ENCODE measurements at places on chromosomes 1 and 21.

DNA sequence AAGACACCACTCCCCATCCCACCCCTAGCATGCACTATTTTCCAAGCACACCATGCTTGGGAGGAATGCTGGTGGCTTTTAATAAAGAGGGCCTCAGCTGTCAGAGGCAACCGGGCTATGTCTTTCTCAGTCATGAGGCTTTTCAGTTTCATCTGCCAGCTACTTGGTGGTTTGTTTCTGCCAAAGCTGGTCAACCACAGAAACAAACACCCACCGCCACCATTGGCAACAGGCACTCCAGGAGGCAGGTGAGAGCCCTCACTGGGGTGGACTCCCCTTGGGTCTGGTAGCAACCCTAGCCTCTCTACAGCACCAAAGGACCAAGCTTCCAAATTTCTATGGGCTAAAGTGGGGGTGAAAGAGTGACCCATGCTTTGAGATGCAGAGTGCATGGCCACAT is 54.3 kb upstream of the CD1D start:
- no peak for DNase-seq

GRCh38 chr1:153231785-153232184 is 14.4 kb downstream of the PRR9 start:
- DNase-seq: no peak

- DNase-seq: no peak
These were observed 4.5 kb downstream of the CNR2 start for GRCh38 chr1:23908453-23909341.

GRCh38 chr1:110727246-110727645 is 52.5 kb upstream of the KCNA3 start:
- no peak for DNase-seq

DNA sequence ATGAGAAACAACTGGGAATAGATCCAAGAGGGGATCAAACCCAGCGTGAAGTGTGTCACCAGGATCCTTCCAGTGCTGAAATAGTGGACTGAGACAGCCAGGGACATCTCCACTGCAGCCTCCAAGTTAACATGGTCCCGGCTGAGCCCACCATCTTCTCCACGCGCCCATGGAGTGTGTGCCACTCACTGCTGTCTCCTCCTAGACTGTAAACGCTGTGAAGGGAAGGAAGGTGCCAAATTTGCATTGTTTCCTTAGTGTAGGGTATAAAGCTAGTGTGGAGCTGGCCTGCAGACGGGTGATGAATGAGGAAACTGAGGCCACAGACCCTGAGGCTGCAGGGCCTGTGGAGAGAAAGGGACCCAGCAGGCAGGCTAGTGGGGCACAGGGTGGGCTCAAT is 183.6 kb downstream of the FOXD2 start:
- DNase-seq: no peak

DNA sequence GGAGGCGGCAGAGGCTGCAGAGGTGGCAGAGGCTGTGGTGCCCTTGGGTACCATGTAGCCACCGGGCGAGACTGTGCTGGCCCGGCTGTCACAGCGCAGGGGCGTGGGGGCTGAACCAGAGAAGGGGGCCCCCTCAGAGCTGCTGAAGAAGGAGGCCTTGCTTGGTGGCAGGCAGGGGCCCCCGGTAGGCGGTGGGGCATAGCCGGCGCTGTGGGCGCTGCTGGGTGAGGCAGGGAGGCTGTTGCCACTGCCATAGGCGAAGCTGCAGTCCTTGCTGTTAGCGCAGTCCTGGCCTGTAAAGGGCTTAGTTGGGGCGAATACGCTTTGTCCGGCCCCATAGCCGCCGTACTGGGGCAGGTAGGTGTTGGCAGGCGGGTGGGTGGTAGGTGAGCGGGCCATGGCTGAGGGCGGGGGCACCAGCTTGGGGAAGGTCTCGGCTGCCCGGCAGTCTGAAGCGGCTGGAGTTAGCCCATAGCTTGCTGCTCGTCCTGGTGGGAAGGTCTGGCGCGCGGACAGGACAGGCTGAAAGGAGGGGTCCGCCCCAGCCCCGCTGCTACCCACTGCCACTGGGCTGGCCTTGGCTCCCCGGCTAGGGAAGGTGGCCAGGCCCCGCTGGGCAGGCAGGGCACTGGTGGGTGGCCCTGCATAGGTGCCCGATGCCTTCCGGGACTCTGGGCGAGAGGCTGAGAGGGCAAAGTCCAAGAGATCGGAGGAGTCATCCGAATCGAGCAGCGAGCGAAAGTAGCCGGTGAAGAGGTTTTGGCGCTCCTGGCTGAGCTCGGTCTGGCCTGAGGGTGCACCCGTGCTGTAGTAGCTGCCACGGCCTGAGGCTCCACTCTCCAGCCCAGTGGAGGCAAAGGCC is 54.9 kb downstream of the AHDC1 start:
- no peak for DNase-seq

- DNase-seq: no peak
These were observed 32.5 kb downstream of the PTP4A2 start for GRCh38 chr1:31905681-31906080.

- no peak for DNase-seq
These were observed 104.8 kb upstream of the DPT start for GRCh38 chr1:168833801-168834224.

DNA sequence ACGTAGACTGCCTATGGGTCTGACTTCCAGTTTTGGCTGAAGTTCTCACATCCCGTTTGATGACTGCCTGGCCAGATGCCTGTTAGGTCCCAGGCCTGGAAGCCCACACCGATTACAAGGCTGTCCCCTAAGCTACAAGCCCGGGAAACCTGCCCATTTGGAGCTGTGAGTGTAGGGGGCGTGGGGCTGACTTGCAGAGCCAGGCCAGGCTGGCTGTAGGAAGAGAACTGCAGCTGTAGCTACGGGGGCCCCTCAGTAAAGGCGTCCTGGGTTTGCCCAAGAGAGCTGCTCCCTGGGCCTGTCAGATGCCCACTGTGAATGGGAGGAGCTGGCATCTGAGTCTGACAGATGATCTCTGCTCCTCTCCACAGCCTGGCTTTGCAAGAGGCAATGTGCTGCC is 199.7 kb downstream of the CAMTA1 start:
- no peak for DNase-seq

GRCh38 chr1:240737766-240738265 is 125.9 kb upstream of the GREM2 start:
- no peak for DNase-seq

GRCh38 chr1:215717677-215718426 is 150.7 kb downstream of the KCTD3 start:
- DNase-seq: no peak

GRCh38 chr1:117842408-117843170 is 86.8 kb downstream of the GDAP2 start:
- no peak for DNase-seq

DNA sequence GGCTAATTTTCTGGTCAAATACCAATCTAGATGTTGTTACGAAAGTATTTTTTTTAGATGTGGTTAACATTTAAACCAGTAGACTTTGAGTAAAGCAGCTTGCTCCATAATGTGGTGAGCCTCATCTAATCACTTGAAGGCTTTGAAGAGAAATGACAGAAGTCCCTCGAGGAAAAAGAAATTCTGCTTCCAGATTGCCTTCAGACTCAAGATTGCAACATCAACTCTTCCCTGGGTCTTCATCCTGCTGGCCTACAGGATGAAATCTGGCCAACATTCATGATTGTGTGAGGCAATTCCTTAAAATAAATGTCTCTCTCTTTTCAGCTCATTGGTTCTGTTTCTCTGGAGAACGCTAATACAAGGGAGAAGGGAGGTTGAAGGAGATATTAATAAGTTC is 32.5 kb upstream of the SSX2IP start:
- DNase-seq: no peak

GRCh38 chr1:36366091-36366661 is 19.5 kb downstream of the STK40 start:
- peak; percentile 64 for DNase-seq

DNA sequence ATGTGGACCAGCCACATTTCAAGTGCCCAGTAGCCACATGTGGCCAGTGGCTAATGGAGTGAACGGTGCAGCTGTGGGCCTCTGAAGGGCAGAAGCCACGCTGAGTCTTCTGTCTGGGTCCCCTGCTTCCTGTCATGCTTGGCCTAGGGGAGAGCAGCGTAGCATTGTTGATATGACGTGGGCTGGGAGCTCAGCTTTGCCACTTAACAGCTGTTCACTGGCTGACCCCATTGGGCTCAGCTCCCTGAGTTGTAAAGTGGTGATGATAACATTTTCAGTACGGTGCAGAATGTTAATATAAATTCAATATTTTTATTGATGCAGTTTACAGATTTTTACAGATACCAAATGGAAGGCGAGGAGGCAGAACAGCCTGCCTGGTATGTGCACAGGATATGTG is 4.5 kb downstream of the PODN start:
- no peak for DNase-seq

DNA sequence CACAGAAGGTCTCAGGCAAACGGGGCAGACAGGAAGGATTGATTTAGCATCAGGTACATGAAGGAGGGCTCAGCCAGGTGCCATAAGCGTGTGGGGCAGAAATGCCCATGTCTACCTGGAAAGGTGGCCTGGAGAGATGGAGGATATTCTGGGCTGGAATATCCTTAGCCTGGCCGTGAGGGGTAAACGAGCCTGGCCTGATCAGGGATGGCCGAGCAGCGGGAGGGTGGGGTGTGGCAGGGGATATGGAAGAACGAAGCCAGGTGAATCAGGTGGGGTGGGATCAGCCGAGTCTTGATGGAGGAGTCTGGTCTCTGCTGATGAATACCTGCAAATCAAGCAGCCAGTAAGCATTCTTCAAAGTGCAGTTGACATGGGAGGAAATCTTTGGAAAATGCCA is 35.5 kb upstream of the TTC22 start:
- no peak for DNase-seq

GRCh38 chr1:64917907-64918306 is 48.4 kb downstream of the JAK1 start:
- no peak for DNase-seq

DNA sequence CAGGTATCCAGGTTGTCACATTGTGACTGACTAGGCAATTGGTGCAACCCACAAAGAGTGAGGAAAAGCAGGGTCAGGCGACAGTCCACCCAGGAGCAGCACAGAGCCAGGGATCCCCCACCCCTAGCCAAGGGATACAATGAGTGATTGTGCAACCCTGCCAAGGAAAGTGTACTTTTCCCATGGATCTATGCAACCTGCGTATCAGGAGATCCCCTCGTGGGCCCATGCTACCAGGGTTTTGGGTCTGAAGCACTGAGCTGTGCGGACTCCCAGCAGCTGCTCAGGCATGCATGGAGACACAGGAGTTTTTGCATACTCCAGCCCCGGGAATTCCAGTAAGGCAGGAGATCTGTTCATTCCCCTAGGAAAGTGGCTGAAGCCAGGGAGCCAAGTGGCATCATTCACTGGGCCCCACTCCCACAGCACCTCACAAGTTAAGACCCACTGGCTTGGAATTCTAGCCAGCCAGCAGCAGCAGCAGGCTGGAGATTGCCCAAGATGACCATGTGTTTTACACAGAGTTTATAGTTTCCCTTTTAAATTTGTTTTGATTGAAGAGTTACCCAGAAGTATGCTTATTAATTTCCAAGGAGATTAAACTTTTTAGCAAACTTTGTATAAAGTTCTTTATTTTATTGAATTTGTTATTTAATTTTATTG is 136.0 kb downstream of the LTN1 start:
- no peak for DNase-seq

DNA sequence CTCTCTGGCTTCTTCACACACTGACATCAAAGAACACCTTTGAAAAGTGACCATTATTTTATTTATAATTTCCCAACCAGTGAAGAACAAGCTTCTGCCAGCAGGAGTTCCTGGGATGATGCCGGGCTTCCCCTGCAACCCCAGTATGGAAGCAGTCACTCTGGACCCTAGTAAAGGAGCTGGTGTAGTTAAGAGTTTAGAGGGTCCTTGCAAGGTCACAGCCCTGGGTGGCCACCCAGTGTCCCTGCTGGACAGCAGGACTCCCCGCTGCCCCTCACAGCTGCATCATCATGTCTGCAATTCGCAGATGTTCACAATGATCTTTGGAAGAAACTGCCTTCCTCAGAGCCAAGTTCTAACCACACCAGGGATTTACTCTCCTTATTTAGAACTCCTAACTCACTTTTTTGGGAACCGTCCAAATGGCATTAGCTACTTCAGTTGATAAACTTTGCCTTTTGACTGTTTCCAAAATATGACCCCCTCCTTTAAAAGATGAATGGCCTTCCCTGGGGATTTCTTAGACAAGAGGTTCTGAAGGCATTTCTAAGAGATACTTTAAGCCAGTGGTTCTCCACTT is 90.6 kb downstream of the HIVEP3 start:
- DNase-seq: no peak

DNA sequence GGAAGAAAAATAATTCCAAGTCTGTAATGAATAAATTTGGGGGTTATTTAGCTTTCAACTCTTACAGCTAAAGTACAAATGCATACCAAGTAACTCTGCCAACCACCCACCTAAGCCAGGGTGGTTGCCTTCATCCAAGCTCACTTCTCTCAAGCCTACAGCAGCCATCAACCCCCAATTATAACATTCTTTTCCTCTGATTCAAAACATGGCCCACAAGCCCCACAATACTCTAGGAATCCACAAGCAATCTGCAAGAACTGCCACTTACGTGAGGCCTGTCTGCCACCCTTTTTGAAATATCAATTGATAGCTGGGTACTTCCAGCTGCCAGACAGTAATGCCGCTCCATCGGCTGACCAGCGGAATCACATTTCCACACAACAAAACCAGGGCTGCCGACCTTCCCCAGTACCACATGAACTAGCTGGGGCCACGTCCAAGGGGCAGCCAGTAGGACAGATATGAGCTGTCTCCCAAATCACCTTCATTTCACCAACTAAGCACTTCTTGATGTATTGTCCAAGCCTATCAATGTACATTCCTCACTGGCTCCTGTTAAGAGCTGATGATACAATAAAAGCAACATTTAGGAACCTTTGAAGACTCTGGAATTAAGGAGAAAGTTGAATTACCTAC is 3.2 kb downstream of the LBR start:
- DNase-seq: no peak

- no peak for DNase-seq
These were observed 36.7 kb downstream of the RHBG start for GRCh38 chr1:156405670-156406069.

DNA sequence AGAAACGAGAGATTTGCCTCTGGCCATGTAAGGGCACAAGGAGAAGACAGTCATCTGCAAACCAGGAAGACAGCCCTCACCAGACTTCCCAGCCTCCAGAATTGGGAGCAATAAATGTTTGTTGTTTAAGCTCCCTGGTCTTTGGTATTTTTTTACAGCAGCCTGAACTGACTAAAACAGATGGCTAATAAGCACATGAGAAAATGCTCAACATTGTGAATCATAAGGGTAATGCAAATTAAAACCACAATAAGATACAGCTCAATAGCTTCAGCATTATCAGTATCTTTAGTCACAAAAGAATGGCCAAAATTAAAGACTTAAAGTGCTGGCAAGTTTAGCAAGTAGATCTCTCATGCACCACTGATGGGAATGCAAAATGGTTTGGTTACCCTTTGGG is 11.7 kb downstream of the UBE2G2 start:
- no peak for DNase-seq

- DNase-seq: no peak
These were observed 31.1 kb downstream of the WNT9A start for GRCh38 chr1:227916655-227917054.

DNA sequence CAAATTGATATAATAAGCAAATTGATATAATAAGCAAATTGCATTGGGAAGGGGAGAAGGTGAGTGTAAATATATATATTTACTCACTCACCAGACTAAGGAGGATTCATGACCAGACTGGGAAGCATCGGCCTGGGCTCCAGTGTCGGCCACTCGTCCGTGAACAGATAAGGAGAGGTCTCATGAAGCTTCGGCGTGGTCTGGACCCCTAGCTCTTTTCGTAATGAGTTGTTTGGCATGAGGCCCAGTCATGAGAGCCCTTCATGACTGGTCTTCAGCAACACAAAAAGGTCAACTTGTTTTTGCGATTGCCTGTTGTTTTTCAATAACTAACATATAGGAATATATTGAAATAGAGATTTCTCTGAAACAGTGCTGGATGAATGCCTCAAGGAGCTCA is 222.9 kb upstream of the KCNK2 start:
- DNase-seq: no peak

All from effector CD8-positive, alpha-beta T cell (primary cell).